ENCODE measurements at places on chromosomes 3 and 15.
A peak's percentile ranks its signal among the peaks of the same experiment; 100 is the strongest.

- DNase-seq: no peak
Measured at GRCh38 chr15:90020021-90020735, 19.1 kb downstream of the ZNF710 start.

GRCh38 chr3:179981646-179982045, 55.1 kb downstream of the PEX5L start:
- no peak for DNase-seq

DNA sequence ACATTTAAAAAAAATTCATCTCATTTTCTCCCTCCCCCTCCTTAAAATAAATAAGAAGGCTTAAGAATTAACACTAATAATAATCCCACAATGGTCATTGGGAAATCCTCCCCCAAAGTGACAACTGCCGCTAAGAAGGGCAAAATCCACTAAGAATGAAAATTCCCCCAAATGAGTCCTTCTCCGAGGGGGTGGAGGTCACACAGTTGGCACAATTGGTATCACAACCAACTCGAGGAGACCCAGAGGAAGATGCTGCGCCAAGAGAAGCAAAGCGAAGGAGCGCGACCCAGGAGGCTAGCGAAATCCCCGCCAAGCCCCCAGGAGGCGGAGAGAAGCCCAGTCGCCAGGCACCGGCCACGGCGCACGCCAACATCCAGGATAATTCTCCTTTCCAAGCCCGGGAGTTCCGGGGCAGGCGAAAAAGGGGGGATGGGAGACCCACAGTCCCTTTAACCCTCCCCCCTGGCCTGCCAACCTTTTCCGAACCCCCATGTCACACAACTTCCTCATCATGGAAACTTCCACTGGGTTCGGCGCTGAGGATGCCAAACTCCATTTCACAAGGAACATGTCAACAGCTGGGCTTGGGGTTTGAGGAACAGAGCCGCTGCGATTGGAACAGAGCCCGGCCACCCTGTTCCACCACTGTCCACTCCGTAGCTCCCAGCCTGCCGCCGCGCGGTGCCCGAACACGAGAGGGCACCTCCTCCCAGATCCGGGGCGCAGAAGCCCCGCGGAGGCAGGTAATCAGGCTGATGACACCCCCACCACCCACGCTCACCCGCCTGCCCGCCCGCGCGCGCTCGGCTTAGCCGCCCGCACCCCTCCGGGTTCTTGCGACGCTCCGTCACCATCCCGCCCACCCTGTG, 668 bp downstream of the THRB start:
- peak; percentile 16 for DNase-seq

- no peak for DNase-seq
Measured at GRCh38 chr15:58010983-58011382, 54.5 kb downstream of the ALDH1A2 start.

DNA sequence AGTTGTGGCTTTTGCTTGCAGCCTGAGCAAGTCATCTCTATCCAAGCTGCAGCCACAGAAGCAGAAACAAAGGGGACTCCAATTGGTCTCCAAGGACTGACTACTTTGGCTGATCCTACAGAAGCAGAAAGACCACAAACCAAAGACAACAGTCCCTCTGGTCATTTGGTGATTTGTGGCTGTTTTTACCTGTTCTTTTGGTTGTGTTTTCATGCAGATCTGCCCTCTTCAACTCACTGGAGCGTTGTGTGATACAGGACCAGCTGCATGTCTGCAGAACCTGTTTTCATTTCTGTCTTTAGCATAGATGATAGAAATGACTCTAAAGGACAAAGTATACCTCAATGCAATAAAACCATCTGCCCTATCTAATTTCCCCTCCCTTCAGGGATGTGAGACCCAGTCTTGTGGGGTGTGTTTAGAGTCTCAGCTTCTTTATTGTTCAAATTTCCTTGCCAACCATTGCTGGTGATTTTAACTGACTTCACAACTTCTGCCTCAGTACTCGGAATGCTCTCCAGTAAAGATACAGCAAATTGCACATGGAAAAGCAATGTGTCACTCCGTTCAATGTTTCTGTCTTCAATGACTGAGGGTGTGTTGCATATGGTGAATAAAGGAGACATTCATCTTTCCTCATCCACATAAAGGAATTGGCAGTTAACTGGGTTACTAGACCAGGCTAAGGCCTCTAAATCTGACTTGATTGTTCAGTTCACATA, 48.9 kb upstream of the SLC7A14 start:
- DNase-seq: no peak

DNA sequence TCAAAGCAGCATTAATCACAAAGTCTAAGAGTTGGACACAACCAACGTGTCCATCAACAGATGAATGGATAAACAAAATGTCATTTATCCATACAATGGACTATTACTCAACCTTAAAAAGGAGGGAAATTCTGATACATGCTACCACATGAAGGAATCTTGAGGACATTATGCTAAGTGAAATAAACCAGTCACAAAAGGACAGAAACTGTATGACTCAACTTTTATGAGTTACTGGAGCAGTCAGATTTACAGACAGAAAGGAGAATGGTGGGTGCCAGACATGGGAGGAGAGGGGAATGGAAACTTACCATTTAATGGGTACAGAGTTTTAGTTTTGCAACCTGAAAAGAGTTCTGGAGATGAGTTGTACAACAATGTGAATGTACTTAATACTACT, 43.0 kb upstream of the SEC13 start:
- DNase-seq: no peak

DNA sequence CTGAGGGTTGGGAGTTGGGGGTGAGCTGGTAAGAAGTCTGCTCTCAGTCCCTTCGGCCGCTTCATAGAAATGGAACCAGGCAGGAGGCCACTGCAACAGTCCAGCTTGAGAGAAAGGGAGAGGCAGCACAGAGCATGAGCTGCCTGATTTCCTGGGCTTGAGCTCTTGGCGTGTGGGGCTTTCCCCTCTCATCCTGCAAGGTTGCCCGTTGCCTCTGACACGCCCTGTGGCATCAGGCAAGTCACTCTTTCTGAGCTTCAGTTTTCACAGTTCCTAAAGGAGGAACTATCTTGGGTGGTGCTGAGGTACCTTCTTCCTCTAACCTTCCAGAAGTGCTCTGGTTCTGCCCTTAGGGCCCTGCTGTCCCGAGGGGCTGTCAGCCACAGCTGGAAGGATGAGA, 4.9 kb downstream of the MESP2 start:
- DNase-seq: no peak

DNA sequence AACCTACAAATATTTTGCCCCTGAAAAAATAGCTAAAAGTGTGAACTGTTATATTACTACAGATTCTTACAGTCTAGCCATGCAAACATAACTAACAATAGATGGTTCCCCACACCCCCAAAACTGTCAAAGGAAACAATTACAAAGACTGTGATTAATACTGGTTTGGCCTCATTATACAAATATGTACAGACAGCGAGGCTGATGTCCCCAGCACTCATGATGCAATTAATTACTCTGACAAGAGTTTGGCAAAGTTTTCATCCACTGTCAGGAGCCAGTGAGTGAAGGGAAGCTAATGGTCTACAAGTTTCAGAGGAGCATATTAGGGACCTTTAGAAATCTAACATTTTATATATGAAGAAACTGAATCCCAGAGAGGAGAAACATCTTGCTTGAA, 61.0 kb downstream of the HMG20A start:
- no peak for DNase-seq

GRCh38 chr3:86208772-86209171, 782.2 kb downstream of the VGLL3 start:
- DNase-seq: no peak

- DNase-seq: no peak
Measured at GRCh38 chr3:186105543-186105942, 3.3 kb downstream of the ETV5 start.

All from neural crest cell (in vitro differentiated cells).